Fibroblast of skin of left biceps (primary cell): ENCODE measurements at places on chromosomes 6 and 20.

GRCh38 chr20:61850457-61850856, 215.2 kb downstream of the TAF4 start:
- no peak for DNase-seq

- DNase-seq: no peak
Measured at GRCh38 chr20:56222945-56223344, 25.6 kb upstream of the MC3R start.

- DNase-seq: no peak
Measured at GRCh38 chr6:147738099-147738498, 229.6 kb downstream of the SAMD5 start.

DNA sequence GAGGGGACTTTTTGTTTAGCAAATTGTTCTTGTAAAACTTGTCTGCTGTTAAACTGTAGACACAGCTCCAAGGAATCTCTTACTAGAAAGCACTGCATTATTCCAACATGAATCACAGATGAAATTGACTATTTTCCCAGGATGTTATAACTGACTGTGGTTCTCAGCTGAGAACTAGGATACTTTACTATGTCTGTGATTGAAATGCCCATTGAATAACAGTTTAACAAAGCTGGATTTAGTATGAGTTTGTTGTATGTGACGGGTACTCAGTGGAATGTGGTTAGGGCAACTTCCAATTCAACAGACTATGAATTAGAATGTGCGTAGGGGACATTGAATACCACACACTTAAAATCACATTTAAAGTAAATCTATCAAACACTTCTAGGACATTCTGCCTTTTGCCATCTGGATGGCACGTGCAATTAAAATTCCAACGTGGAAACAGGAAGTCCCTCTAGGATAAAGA, 193.4 kb upstream of the PREP start:
- DNase-seq: peak; percentile 91

DNA sequence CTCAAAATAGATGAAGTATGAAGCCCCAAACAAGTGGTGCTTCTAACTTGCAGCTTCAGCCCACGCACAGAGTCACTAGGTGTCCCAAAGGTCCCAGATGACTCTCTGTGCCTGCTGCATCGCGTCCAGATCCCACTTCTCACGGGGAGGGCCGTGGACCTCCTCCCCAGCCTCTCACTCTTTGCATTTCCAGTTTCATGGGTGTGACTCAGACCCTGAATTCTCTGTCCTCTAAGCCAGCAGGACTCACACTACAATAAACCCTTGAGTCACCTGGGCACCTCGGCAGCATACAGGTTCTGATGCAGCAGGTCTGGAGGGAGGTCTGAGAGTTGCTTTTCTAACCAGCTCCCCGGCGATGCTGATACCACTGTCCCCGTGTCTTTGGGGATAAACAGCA, 114.0 kb upstream of the RIN2 start:
- DNase-seq: no peak

- DNase-seq: no peak
Measured at GRCh38 chr6:85172705-85173104, 277.2 kb upstream of the NT5E start.

DNA sequence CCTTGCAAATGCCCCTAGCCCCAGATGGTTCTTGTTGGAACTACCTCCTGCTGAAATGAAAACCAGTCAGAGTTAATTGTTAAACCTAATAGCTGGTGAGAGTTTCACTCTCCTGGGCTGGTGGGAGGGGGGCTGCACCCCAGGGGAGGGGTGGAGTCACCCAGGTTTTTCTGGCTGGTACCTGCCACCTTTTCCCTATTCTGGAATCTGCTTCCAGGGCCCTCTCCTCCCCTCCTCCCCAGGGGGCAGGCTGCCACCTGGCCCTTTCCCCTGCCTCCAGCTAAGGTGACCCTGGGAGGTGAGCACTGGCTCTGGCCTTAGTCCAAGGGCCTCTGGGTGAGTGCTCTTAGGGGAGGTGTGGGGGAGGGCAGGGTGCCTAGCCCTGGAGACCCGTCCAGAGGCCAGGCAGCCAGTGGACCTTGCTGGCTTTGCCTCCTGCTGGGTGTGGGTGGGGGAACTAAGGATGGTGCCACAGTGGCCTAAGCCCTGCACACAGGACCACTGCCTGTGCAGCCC, 48.8 kb upstream of the EPB41L1 start:
- no peak for DNase-seq
